ENCODE measurements at places on chromosomes 4 and X.

DNA sequence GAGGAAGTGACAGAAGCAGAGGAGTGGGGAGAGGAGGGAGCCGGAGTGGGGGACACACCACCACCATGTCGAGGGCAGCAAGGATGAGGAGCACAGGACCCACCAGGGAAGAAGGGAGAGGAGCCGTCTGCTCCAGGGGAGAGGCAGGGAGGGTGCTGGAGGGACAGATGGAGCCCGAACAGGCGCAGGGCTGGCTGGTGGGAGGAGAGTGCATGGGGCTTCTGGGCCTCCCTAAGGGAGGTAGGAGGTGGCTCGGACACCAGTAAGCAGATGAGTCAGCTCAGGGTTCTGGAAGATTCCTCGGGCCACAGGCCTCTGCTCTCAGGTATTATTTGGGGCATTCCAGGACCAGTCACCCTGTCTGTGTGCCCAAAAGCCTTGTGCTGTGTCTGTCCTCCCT is 29.8 kb downstream of the ATP2B3 start:
- DNase-seq = no peak

DNA sequence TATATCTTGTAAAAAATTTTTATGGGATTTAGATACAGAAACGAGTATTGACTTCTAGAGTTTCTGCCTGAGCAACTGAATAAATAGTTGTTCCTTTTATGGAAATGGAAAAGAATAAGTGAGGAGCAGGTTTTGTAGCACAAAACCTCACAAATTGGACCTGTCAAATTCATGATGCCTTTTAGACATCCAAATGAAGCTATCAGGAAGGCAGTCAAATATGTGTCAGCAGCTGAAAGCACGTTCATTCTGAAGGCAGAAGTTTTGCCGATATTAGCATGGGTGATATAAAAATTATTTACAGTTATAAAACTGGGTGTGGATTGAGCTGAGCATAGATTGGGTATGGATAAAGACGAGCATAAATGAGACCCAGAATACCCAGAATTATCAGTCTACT is 374.0 kb downstream of the EPHA5 start:
- DNase-seq = no peak

- no peak for DNase-seq
These were observed 12.6 kb downstream of the ANKRD17 start for GRCh38 chr4:73245955-73246354.

GRCh38 chr4:177147668-177148067 is 162.0 kb upstream of the NEIL3 start:
- DNase-seq = no peak

GRCh38 chr4:41339812-41340809 is 83.4 kb downstream of the UCHL1 start:
- no peak for DNase-seq

DNA sequence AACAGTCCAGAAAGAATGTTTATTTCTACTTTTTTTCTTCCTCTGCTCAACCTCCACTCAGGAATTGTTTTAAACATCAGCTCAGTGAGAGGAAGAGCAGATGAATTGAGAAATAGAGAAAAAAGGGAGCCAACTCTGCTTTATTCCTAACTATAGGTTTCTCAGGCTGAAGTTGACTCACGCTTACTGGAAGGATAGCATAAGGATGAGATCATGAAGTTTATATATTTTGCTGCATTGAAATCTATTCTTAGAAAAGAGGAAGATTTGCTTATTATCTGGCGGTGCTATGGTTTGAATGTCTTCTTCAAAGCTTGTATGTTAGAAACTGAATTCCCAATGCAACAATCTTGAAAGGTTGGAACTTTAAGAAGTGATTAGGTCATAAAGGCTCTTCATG is 1673.4 kb upstream of the PCDH7 start:
- no peak for DNase-seq

- DNase-seq = no peak
These were observed 23.6 kb downstream of the CCKAR start for GRCh38 chr4:26466578-26467270.

DNA sequence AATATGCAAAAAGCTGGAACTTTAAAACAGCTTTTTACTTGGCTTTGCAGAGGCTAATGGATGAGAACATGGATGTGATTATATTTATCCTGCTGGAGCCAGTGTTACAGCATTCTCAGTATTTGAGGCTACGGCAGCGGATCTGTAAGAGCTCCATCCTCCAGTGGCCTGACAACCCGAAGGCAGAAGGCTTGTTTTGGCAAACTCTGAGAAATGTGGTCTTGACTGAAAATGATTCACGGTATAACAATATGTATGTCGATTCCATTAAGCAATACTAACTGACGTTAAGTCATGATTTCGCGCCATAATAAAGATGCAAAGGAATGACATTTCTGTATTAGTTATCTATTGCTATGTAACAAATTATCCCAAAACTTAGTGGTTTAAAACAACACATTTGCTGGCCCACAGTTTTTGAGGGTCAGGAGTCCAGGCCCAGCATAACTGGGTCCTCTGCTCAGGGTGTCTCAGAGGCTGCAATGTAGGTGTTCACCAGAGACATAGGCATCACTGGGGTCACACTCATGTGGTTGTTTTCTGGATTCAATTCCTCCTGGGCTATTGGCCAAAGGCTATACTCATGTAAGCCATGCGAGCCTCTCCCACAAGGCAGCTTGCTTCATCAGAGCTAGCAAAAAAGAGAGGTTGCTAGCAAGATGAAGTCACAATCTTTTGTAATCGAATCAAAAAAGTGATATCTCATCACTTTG is 15.6 kb downstream of the TLR8 start:
- no peak for DNase-seq

DNA sequence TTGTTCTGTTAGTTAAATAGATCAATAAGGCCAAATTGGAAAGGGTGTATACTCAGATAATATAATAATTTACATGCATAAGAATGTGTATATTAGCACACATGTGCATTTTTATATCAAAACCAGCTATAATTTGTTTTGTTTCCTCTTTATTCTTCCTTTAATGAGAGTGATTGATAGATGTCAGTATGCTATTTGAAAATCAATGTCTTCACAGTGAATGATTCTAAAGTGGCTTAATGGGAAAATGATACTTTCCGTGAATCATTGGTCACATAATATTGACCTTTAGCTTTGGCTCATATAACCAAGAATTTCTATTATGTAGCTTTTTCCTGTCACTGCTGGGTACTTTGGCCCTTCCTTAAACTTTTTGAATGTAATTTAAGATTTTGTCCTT is 48.6 kb downstream of the PLS3 start:
- no peak for DNase-seq

GRCh38 chr4:18518098-18518497 is 496.5 kb upstream of the LCORL start:
- DNase-seq = no peak

GRCh38 chr4:8554555-8555100 is 25.6 kb upstream of the GPR78 start:
- no peak for DNase-seq

DNA sequence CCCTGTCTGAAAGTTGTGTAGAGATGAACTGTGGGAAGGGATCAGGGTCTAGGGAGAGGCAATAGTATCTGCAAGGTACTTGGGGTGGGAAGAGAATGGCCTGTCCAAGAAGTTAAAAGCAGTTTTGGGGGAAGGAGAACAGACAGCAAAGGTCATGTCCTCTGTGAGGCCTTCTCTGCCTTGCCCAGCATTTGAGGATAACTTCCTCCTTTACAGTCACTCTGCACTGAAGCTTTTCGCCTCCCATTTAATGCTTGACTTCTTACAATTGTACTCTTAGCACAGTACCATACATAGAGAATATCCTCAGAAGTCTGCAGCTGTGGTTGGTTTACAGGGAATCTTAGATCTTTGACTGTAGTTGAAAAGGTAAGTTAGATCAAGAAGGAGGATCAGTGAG is 121.8 kb upstream of the AP1S2 start:
- DNase-seq = no peak

DNA sequence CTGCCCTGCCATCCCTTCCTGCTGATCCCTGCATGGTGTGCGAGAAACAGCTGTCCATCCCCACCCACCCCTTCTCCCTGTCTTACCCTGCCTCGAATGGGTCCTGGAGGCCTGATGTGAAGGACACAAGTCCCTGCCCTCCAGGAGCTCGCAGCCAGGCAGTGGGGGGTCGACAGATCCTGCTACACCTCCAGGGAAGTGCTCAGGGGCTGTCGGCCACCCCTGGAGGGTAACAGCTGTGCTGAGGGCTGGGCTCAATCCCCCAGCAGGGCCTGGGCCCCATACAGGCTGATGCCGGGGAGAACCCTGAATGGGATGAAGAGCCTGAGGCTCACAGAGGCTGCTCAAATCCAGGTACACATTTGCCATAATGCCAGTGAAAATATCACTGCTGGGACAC is 17.6 kb downstream of the HMX1 start:
- DNase-seq = no peak

DNA sequence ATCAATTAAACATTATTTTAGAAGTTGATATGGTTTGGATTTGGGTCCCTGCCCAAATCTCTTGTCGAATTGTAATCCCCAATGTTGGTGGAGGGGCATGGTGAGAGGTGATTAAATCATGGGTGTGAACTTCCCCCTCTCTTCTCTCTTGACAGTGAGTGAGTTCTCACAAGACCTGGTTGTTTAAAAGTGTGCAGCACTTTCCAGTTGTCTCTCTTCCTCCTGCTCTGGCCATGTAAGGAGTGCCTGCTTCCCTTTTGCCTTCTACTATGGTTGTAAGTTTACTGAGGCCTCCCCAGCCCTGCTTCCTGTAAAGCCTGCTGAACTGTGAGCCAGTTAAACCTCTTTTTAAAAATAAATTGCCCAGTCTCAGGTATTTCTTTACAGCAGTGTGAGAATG is 141.4 kb downstream of the GALNTL6 start:
- no peak for DNase-seq

GRCh38 chr4:146098397-146098796 is 77.1 kb upstream of the LSM6 start:
- no peak for DNase-seq

DNA sequence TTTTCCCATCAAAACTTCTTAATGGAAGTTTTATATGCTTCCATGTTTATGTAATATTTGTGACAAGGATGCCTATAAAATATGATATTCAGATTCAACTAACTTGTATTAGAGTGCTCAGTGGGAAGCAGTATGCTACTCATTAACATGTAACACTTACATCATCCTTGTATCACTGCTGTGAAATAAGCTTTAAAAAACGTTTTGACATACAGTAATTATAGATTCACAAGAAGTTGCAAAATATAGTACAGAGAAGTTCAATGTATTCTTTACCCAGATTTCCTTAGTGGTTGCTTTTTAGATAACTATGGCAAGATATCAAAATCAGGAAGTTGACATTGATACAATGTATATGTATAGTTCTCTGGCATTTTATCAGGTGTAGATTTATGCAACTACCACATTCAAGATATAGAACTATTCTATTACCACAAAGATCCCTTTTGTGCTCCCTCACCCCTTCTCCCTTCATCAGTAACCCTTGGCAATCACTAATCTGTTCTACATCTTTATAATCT is 56.3 kb downstream of the DTHD1 start:
- DNase-seq = no peak

DNA sequence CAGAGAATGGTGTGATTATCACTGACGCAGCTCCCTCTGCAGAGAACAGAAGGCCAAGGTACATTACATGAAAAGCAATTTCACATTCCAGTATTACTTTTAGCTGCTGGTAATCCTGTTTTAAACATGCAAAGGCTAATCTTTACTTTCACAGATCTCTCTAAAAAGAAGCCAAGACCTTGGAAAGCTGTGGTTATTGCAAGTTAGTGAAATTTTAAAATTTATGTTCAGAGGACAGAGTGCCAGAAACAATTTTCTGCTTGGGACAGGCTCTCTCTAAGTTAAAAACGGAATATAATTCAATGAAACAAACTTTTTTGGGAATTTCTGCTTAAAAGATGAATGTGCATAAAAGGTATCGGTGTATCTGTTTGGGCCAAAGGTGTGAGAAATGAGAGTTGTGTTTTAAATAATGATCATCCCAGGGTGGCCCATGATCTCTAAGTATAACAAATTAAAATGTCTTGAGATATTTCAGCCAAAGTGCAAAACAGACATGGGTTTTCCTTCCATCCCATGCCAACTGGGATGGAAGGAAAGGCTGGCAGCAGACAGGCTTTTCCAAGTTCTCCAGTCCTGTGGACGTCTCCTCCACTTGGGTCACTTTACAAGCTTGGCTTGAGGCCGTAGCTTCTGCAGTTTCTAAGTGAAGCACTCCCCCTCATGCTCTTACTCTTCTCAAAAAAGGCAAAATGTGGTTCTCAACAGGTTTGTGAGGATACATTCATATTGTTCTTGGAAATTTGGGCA is 118.0 kb downstream of the DRD5 start:
- DNase-seq = no peak

Measured in NCI-H187 (cell line).